Right ventricle myocardium superior (tissue), 1 donor: ENCODE measurements at places on chromosomes 6 and 20.
A peak's percentile ranks its signal among the peaks of the same experiment; 100 is the strongest.

DNA sequence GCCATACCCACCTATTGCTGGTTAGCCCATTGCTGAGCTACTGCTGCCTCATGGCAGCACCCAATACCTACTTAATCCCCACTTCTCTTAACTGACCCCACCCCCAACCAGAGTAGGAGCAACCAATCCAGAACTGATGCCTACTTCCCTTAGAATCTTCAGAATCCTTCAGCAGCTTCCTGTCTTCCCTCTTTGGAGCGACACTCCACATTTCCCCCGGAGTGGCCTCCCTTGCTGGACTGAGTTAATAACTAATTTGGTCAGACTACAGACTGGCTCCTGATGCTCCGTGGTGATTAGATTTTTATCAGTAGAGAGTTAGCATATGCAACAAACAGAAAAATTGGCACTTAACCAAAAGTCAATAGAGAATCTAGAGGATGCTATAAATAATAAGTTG lies 51.2 kb upstream of the UBR2 start:
- DNase-seq, result no peak

GRCh38 chr6:100504786-100505737 lies 40.3 kb upstream of the SIM1 start:
- no peak for DNase-seq

- DNase-seq, result no peak
Observed at GRCh38 chr20:26154224-26154623, 457.6 kb upstream of the ZNF337 start.

- DNase-seq, result no peak
Observed at GRCh38 chr6:47076422-47077344, 34.6 kb upstream of the ADGRF1 start.

DNA sequence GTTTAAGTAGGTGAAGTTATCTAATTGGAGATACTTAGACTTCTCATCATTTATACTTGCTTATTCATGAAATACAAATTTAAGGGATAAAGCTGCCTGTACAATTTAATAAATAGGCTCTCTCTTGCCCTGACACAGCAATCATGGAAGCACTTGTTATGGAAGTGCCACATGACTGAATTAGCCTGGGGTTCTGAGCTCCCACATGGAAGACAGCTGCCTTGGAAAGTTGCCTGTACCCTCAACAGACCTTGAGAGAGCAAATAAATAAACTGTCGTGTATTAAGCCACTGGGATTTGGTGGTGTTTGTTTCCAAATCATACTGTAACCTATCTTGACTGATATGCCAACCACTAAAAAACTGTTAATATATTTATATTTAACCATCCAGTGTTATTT lies 87.0 kb upstream of the RSPO3 start:
- no peak for DNase-seq

DNA sequence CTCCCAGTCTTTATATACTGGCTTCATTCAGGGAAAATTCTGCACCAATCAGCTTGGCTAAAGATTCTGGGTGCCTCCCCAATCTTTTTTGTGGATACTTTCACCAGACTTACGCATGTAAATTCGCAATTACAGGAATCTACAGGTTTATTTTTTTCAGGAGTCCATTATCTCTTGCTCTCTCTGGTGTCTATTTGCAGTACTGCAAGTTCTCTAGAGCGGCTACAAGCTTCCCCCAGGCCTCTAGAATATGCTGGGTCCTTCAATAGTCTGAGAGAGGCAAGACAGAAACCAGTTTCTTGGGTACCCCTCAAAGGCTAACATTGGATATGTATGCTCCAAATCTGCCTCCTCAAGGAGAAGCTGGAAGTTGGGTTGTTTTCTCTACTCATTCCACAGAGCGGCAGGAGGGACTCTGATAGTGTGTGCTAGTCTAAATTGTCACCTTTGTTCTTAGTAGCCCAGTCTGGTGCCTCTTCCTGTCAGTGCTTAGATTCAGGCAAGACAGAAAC lies 58.5 kb downstream of the SUN5 start:
- no peak for DNase-seq

DNA sequence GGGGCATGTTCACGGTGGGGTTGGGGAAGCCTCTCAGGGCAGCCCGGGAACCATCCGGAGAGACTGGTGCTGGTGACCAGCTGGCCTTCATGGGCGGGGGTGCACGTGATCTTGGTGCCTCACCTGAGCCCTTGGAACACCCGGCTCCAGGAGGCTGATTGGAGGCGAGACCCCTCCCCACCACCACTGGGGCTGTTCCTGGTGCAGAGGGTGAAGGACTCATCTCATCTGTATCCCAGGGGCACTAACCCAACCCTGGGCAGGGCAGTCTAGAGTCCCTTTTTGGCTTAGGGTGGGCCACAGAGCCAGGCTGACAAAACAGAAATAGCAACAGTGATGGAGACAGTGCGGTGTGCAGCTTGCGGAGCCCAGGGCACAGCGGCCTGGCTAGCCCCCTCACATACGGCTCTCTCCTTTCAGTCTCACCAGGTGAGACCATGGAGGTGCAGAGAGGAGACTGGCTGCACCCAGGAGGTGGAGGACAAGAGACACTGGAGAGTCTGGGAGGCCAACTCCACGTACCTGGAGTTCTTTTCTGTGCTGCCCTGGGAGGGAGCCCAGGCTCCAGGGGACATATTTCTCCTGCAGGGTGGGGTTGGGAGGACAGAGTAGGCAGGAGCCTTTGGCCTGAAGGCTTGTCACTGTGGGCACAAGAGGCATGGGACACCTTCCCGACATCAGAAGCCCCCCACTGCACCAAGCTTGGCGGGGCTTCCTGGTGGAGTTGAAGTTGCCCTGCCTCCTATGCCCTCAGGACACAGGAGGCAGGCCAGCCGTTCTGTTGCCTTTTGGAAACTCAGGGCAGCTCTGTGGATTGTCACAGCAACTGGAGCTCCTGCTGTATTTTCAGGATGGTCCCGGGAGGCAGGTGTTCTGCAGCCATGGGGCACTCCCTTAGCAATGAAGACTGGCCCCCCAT lies 106.0 kb downstream of the SYCP2 start:
- peak; percentile 35 for DNase-seq

GRCh38 chr20:24328901-24329300 lies 140.5 kb upstream of the SYNDIG1 start:
- no peak for DNase-seq

DNA sequence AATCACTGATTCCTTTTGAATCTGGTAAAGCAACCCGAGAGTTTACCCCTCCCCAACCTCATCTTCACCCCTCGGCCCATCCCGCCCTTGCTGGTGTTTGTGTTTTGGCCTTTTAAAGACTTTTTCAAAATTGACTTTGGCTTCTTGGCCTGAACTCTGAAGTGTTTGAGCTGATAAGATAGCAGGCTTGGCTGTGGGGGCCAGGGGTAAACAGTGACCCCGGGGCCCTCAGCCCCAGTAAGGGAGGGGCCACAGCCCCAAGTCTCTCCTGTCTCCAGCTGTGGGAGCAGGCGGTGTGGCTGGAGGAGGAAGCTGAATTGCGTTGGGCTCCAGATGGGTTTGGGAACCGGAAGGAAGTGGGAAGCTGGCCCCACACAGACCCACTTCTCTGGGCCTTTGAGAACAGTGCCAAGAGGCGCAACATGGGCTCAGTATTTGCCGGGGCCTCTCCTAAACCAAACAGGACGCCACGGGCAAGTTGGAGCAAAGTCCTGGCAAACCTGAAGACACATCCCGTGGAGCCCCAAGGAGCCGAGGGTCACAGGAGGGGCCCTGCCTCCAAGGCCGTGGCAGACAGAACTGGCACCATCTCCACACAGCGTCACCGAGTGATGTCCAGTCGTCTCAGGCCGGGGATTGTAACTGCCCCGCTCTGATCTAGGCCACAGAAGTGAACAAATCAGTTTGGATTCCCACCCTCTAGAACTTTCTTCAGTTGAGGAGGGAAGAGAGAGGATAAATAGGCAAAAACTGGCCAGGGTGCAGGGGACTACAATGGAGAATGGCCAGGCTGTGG lies 54.3 kb upstream of the PTPN1 start:
- peak; percentile 63 for DNase-seq

- peak; percentile 42 for DNase-seq
Observed at GRCh38 chr20:235891-236290, 8.8 kb downstream of the DEFB129 start.

DNA sequence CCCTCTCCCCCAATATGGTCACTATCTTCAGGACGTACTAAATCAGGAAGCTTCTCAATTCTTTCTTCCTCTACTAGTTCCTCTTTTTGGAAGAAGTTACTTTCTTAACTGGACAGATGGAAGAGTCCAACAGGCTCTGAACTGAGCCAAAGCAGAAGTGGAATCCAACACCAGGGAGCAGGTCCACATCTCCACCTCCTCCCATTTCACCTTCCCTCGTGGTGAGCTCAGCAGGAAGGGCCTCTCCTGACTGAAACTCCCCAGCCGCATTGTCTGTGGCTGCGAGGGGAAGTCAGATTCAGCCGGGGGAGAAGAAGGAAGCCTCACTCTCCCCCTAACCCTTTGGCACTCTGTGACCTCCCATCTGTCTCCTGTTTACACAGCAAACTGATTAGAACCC lies 63.8 kb upstream of the UST start:
- DNase-seq, result peak; percentile 38
